Activated T-helper 2 cell treated with anti-CD3 and anti-CD28 coated beads, Interferon-gamma antibody, Interleukin-2, Interleukin-4, amounts not matched to agents 10 μg/mL and 5 μg/mL and 100 μg/mL, durations not matched to agents 14 hours and 24 hours and 36 hours (primary cell): ENCODE measurements at places on chromosomes 11 and 22. TPM values are rescaled to one million over a fixed set of nuclear protein-coding genes. Genes with fewer than 3 reads are reported as not detected.

GRCh38 chr11:35066783-35067423 is 72.1 kb upstream of the CD44 start:
- DNase-seq = no peak

DNA sequence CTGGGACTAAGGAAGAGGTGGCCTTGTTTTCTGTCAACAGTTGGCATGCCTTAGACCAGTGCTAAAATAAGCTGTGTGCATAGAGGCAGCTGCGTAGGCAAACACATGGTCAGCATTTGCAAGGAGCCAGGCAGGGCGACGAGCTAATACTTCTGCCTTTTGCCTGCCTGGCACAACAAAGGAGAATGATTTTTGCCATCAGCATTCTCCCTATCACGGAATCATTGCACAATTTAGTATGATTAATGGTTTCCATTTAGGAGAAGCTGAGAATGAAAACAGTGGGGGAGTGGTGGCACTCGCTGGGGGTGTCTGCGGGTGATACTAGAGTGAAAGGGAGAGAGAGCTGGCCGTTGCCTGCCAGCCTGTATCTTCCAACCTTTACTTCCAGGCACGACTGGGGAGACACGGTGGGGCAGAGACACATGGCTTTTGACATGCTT is 336.0 kb downstream of the CADM1 start:
- DNase-seq = no peak

DNA sequence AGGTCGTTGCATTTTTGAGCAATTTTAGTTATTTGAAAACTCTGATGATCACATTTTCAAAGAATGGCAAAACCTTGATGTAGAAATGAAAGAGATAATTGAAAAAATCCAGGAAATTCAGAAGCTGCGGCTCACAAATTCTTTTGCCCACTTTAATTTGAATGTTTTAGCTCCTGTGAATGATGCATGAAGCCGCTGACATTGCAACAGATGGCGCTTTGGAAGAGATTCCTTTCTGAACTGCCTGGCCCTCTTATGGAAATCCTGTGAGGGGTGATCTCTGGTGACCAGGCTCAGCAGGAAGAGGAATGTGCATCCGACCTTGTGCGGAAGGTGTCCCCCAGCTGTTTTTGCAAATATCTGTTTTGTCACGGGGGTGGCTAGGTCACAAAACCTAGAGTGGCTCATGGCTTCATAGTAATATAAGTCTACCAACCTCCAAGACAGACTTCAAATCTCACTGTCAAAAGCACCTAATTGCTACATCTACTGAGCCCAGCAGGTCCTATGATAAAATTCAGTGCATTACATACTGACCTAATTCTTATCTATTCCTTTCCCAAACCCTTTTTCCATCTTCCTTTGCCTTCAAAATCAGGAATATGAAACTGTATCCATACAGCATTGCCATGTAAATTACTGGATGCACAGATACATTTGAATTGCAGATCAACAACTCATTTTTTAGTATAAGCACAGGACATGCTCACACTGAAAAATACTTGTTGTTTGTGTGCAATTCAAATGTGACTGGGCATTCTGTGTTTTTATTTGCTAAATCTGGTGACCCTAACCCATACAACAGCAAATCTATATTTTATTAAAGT is 412.7 kb downstream of the ETS1 start:
- DNase-seq = no peak

Gene SLC22A25
- total RNA-seq = not detected in 2 replicates
